Tibial artery (tissue), 4 donors: ENCODE measurements at places on chromosomes 7 and 10.

GRCh38 chr10:74502963-74503608 is 323.3 kb upstream of the KAT6B start:
- no peak for DNase-seq

DNA sequence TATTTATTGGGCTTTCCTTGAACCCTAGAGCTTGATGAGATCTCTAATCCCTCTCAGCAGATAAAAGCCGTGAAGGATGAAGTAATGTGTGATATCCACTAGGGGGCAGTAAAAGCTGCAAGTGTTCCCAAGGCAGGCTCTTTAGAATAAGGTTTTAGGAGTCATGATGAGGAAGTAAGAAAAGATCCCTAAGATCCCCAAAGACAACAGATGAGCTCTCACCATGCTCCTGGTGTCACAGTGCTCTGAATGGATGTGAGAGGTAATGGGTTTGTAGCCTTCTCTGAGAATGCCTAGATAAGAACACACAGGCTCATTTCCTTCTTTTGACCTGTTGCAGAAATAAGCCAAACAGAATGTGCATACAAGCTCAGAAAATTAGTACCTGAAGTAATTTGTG is 70.4 kb upstream of the ITPRID1 start:
- DNase-seq: no peak

- no peak for DNase-seq
These were observed 148.8 kb upstream of the NPY start for GRCh38 chr7:24135003-24135817.

DNA sequence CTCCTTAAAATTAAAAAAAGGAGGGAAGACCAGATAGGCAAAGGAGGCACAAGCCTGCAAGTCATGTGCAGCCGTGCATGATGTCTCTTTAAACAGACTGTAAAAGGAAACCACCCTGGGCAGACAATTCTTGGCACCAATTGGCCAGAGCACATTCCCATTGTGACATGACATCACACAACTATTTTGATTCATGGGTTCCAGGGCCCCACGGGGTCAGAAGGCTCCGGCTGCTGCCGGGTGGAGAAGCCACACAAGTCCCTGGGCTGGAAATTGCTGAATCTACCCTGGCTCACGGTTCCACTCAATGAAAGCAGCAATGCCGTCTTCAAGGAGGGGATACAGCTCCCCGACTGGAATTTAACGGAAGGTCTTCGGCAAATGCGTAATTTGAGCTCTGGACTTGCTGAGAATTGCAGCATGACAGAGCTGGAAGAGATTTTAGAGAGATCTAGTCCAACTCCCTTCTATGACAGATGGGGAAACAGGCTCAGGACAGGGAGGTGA is 140.5 kb downstream of the PRKAG2 start:
- DNase-seq: peak; percentile 90

GRCh38 chr7:110944966-110945644 is 145.8 kb upstream of the LRRN3 start:
- no peak for DNase-seq

DNA sequence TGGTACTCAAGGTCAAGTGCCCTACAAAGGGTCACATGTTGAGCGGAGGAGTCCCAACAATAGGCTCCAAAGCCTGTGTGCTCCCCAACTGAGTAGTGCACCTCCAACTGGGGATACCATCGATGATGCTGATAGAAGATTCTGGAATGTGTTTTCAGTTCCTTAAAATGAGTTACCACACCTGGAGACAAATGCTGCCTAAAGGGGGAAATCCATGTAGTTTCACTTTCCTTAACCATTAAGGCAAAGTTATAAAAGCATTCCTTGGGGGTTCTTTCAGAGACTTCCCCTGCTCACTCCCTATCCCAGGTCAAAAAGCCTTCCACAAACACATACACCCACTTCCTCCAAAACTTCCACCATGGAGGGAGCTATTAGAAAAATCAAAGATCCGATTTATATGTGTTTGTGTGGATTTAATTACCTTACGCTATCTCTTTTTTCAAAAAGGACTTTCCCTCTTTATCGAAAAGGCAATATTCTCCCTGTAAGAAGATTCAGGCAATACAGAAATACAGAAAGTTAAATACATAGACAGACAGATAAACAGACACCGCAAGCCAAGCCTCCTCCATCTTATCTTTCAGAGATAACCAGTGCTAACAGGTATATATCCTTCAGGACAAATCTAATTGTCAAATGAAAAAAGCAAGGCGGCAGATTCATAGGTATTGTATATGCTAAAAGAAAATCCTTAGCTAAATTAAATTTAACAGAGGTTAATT is 135.9 kb upstream of the ASAH2 start:
- DNase-seq: no peak

- DNase-seq: no peak
These were observed 291.2 kb upstream of the FZD1 start for GRCh38 chr7:90972906-90973550.

GRCh38 chr7:88147949-88148348 is 71.9 kb downstream of the SRI start:
- no peak for DNase-seq

DNA sequence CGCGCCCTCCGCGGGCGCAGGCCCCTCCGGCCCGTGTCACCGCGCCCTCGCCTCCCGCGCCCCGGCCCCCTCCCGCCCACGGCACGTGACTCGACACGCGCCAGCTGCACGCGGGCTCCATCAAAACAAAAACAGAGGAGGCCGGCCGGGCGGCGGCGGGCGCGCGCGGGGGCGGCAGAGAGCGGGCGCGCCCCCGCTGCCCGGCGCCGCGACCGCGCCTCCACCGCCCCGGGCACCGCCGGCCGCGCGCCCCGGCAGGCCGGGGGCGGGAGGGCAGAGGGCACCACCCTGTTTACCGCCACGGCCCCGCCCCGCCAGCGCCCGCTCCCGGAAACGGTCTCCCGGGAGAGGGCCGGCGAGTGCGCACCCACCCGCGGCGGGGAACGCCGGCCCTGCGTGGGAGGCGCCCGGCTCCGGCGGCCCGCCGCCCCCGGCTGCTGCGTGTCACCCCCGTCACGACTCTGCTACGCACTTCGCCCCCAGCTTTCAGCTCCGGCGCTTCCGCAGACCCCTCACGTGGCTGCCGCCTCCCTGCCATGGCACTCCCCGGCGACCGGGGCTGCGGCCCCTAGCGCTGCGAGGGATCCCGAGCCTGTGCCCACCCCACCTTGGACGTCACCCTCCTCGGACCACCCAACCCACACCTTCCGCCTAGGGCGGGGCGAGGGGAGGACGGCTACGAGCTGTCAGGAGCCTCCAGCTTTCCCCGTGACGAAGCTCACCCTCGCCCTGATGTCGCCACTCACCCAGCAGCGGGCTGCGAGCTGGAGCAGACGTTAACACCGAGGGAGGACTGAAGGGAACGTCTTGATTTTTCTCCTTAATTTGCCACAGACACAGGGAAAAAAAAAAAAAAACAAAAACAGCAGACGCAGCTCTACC is 221.6 kb upstream of the MKLN1 start:
- peak; percentile 91 for DNase-seq

GRCh38 chr7:92968502-92968901 is 132.1 kb upstream of the CDK6 start:
- DNase-seq: no peak

DNA sequence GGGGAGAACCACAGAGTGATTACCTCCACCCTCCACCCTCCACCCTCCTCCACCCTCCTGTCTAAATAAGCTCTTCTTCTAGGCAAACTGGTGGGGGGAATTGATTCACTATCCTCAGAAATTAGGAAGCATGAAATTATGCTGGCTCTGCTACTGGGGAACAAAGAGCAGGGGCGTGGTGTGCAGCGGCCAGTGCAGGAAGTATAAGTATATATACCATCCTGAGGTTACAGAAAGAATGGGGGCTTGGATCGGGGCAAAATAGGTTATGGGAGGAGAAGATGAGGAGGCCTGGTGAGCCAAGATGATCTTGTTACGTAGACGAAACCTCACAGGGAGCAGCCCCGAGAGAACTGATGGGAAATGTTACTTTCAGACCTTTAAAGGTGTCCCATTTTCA is 49.1 kb downstream of the SYPL1 start:
- DNase-seq: no peak

- DNase-seq: no peak
These were observed 237.8 kb downstream of the KIAA1217 start for GRCh38 chr10:24446739-24447138.

DNA sequence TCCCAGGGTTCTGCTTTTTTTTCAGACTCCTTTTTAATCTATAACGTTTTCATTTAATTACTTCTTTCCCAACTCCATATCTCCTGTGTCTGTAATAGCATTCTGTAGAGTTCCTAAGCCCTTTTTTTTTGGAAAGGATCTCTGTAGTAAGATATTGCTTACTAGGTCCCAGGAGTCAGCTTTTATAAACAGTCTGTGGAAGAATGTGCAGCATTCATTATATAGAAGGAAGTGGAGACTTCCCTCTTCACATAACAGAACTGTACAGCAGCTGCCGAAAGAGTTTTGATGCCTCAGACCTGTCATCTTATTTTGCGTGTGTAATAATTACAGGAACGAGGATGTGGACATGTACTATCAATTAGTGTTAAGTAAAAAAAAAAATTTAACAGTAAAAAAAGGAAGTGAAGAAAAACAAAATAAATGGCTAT is 7.4 kb upstream of the STEAP4 start:
- DNase-seq: no peak

GRCh38 chr7:256981-257646 is 32.9 kb upstream of the FOXL3 start:
- DNase-seq: peak; percentile 62

- no peak for DNase-seq
These were observed 31.0 kb upstream of the ADGRA1 start for GRCh38 chr10:133056651-133057178.

- DNase-seq: no peak
These were observed 93.7 kb downstream of the MDFIC start for GRCh38 chr7:115015619-115016018.

GRCh38 chr7:125193263-125193662 is 263.6 kb upstream of the POT1 start:
- DNase-seq: no peak

DNA sequence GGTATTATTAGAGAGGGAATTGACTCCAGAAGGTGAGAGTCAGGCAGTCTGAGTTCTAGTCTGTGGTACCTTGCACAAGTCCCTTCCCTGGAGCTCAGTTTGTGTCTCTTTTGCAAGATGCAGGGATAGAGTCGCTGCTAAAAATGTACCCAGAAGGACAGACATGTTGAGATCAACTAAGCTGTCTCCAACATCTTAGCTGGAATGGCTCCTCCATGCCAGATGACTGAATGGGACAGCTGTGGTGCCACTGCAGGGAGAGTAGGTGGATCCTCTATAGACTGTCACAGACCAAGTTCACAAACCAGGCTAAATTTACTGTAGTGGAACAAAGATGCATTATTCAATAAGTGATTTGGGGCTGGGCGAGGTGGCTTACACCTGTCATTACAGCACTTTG is 120.1 kb downstream of the NEURL1 start:
- DNase-seq: no peak

GRCh38 chr7:102272075-102272916 is 14.4 kb upstream of the SH2B2 start:
- DNase-seq: peak; percentile 84

DNA sequence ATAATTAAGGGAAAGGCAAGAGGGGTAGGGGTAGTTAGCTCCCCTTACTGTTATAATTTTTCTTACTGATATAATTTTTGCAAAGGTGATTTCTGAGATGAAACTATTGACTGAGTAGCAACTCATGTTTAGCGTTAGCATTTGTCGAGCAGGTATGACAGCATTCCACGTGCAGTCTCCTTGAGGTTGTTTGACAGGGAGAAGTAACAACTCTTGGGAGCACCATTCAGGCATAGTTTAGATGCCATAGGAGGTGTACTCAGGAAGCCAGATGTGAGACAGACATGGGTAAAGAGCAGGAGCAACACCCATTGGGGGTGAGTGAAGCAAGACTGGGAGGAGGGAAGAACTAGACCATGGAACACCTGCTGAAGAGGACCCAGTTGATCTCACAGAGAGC is 96.6 kb upstream of the KLF6 start:
- DNase-seq: no peak

GRCh38 chr7:1400371-1400770 is 58.9 kb downstream of the MICALL2 start:
- no peak for DNase-seq

DNA sequence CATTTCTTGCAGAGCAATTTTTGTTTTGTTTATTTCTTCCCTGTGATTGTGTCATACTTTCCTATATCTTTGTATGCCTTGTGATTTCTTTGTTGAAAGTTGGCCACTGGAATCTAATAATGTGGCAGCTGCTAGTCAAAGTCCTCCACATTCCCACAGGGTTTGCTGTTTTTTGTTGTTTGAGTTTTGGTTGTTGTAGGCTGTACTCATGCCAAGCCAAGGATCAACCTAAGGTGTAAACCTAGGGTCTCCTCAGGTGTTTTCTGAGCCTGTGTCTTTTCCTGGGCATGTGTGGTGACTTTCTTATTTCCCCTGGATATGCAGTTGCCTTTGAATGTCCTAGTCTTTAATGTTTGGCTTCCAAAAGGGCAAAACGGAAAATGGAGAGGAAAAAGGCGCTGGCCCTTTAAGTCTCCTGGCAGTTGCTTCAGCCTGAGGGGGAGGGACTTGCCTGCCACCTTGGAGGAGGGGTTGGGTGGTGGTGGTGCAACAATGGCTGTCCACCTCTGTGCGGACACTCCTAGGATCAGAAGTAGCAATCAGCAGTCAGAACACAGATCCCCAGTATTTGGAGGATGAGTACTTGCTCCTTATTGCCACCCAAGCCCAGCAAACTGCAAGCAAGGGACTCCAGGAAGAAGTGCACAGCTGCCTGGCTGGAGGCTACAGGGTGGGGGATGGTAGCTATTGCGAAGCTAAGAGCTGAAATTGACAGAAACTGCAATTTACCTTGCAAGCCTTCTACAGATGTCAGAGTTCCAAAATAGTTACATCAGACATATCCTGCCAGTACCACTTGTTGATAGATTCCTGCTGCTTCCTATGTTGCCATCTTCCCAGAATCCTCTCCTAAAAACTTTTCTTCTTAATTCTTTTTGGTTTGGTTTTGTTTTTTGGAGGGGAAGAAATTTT is 5.6 kb upstream of the ZNF518A start:
- DNase-seq: no peak

DNA sequence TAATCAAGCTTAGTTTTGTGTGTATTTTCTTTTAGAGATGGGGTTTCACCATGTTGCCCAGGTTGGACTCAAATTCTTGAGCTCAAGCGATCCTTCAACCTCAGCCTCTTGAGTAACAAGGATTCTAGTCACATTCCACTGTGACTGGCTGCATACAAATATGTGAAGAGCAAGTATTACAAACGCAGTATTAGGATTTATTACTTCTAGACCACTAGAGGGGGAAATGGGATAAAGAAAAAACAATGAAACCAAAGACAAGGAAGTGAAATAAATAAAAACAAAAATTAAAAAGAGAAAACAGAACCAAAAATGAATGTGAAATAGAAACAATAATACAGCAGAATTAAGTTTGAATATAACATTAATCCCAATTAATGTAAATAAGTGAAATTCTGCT is 308.7 kb downstream of the ANKRD30A start:
- no peak for DNase-seq

DNA sequence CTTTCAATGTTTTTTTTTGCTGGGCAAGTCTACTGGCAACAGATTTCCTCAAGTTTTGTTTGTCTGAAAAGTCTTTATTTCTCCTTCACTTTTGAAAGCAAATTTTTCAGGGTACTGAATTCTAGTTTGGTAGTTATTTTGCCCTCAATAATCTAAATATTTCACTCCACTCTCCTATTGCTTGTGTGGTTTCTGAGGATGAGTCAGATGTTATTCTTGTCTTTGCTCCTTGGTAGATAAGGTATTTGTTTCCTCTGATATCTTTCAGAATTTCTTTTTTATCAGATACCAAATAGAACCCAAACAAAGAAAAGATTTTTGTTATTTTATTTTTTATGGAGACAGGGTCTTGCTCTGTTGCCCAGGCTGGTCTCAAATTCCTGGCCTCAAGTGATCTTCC is 99.2 kb upstream of the MALRD1 start:
- DNase-seq: no peak
